T-cell (primary cell): ENCODE measurements at places on chromosomes 7 and 10.

DNA sequence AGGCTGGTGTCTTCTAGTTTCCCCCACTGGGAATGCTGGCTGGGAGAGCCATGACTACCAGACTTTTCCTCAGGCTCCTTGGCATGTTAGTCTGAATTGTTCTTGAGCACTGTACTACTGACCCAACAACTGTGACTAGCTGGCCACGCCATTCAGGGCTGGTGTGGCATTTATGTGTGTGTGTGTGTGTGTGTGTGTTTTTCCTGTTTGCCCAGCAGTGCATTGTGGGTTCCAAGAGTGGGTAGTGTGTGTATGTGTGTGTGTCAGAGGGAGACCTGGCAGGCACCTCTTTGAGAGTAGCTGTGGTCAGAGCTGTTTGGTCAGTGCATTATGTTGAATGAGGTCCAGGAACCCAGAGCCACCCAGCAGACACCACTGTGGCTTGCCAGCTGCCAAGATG lies 9.2 kb downstream of the PCBD1 start:
- DNase-seq, result no peak

- no peak for DNase-seq
Observed at GRCh38 chr10:79113827-79114226, 45.1 kb downstream of the ZMIZ1 start.

DNA sequence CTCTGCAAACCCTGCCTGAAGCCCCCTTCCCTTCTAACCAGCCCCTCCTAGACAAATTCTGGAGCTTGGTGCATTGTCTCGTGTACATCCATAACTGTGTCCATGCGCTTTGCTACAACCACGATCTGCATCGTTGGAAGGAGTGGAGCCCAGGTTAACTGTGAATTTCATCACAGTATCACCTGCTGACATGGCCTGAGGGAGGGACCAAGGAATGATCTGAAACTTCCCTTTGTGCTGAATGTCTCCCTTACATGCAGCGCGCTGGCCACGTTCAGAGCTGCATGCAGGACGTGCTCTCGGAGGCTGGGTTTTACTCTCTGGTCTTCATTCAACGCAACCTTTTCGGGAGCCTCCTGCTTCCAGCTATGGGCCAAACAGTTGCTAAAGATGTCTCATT lies 222.3 kb downstream of the CUX1 start:
- DNase-seq, result no peak

GRCh38 chr10:30759423-30759822 lies 129.9 kb upstream of the LYZL2 start:
- DNase-seq, result no peak

DNA sequence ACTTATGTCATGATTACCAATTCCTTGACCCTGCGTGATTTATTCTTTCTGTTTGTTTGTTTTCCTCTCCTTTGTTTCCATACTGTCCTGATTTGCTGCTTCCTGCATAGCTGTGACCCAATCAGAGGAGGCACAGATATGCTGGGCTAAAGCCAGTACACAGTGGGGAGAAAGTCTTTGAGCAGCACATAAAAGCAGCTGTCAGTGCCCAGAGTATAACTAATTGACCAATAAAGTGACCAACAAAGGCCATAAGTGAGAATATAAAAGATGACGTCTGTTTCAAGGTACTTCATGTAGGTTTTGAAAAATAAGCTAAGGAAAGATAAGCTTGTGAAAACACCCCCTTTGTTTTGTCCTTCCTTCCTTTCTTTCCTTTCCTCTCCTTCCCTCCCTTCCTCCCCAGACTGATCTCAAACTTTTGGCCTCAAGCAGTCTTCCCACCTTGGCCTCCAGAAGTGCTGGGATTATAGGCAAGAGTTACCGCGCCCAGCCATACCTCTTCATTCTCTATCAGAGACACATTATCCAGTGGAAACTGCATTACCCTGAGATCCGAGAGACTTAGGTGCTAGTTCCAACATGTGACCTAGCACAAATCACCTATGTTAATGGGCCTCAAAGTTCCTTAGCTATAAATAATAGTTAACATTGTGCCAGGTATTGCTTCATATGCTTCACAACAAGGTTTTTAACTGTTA lies 17.0 kb downstream of the BCAP29 start:
- no peak for DNase-seq

DNA sequence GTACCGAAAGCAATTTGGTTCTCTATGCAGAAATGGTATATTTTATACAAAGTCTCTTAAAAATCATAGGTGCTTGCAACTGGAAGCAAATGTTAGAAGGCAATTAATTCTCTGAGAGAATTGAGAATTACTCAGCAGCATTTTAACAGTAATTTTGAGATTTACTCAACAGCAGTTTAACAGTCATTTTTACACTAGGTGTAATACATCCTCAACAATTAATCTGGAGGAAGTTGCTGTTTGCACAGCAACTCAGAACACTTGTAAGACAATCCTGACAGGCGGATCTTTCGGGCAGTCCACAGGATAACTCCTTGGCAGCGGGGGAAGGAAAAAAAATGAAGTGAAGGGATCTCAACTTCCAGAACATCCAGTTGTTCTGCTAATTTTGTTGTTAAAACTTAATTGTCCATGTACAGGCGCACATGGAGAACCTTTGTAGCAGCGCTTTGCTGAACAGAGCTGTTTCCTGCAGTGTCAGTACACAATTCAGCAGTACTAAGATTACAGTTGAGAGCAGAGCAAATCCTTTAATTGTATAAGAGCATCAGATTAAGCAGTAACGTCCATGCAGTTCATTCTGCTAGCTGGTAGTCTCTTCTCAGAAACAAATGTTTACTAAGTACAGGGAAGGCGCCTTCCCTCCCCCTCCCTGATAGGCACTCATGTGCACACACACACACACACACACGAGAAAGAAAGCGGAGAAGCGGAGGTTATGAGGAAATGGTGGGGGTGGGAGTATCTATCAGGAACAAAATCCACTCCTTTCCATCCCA lies 43.8 kb downstream of the ENO4 start:
- no peak for DNase-seq

GRCh38 chr7:152683297-152683696 lies 7.4 kb upstream of the XRCC2 start:
- no peak for DNase-seq

DNA sequence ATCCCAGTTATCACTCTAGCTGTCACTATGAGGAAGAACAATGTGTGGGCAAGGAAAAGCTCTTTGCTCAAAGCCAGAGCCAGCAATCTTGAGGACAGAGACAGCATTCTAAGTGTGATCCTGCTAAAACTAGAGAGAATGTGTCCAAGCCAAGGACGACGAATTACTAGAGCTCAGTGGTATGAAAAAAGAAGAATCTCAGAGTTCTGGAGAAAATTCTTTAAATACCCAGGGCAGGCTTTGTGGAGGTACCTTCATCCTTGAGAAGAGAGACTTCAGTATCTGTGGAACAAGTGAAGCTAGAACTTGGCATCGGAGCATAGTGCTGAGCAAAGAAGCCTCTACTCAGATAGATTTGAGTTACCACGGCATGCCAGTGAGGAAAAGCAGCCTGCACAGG lies 209.8 kb downstream of the TRIL start:
- DNase-seq, result no peak
